Stimulated activated CD8-positive, alpha-beta memory T cell treated with anti-CD3 and anti-CD28 coated beads, Interleukin-12 subunit alpha, Interleukin-12 subunit beta, amount 100 ng/mL, for 4 hours (primary cell): ENCODE measurements at places on chromosomes 12 and 14.

GRCh38 chr12:32270818-32271710 lies 128.3 kb upstream of the FGD4 start:
- no peak for DNase-seq

GRCh38 chr14:75562089-75562488 lies 16.3 kb upstream of the FLVCR2 start:
- no peak for DNase-seq

GRCh38 chr12:120324841-120325417 lies 2.6 kb downstream of the PLA2G1B start:
- DNase-seq, result no peak

- no peak for DNase-seq
Measured at GRCh38 chr12:106249411-106250135, 1.8 kb upstream of the CKAP4 start.

DNA sequence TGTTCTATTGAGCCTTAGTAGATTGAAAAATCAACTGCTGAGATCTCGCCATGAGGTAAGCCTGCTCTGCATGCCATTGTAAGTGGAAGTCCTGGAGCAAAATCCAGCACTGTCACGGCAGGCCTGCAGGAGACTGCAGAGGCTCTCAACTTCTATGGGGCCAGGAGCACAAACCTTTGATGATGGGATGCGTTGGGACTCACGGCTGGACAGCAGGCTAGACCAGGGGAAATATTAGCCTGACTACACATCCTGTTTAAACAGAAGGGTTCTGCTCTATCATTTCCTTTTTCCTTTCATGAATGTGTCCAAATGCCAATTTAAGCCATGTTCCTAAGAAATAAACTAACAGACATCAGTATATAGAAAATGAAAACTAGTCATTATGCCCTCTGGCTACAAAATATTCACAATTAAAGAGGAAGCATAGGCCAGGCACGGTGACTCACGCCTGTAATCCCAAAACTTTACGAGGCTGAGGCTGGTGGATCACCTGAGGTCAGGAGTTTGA lies 33.9 kb upstream of the RASSF8 start:
- no peak for DNase-seq
